ENCODE measurements at places on chromosomes 4 and X.
A peak's percentile ranks its signal among the peaks of the same experiment; 100 is the strongest.

- no peak for DNase-seq
These were observed 76.4 kb downstream of the NBDY start for GRCh38 chrX:56805399-56805798.

- no peak for DNase-seq
These were observed 181.9 kb upstream of the TRAM1L1 start for GRCh38 chr4:117267317-117267716.

- DNase-seq, result no peak
These were observed 92.7 kb downstream of the WFS1 start for GRCh38 chr4:6362243-6362885.

DNA sequence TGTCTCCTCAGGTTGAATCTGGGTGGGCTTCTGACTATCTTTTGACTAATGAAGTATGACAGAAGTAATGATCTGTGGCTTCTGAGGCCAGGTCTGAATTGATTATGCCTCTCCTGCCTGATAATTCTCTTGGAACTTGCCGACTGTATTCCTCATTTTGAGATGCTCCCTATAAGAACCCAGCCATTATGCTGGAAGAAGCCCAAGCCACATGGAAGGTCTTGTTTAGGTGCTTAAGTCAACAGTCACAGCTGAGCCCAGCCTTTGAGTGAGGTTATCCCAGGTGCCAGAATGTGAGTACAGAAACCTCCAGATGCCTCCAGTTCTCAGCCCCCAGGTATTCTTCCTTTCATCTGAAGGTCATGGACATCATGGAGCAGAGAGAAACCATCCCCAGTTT is 456.6 kb downstream of the IL15 start:
- DNase-seq, result no peak

DNA sequence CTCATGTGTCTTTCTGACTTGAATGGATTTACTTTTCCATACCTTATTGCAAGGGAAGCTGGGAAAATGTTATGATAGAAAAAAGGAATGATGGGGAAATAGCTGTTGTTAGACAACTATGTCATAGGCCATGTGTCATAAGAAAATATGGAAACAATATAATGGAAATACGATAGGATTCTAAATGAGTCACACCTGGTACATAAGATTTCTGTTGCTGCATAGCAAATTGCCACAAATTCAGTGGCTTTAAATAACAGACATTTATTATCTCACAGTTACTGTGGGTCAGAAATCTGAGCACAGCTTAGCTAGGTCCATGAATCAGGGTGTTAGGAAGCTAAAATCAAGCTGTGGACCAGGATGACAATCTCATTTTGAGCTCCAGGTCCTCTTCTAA is 44.6 kb upstream of the ANKRD50 start:
- DNase-seq, result no peak

DNA sequence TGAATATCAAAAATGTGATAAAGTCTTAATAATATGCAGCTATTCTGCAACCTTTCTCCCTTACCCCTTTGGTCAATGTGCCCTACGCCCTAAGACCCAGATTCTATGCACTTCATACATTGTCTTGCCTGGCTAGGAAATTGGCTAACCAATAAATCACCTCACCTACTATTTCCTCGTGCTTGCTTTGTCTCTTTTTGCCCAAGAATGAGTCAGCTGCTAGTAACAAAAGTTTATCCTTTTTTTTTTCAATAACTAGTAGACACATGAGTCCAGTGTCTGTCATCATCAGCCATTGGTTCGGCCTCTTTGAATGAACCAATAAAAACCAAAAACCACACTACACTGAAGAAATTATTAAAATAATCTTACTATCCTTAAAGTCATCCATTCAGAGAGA is 387.1 kb downstream of the PPP3CA start:
- DNase-seq, result no peak

DNA sequence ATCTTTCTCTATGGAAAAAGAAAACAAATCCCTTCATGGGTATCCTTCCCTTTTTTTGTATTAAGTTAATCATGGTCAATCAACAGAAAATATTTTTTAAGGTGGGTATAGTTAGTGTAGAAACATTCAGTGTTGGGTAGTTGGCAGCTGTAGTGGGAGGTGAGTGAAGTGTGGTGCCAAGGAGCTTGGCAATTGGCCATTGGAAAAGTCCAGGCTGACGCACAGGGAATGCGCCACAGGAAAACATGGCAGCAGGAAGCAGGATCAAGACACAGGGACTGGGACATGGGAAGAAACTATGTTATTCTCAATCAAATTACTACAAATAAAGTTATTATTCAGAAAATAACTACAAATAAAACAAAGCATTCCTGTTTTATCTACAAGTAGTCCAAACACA is 20.0 kb downstream of the PALLD start:
- no peak for DNase-seq

DNA sequence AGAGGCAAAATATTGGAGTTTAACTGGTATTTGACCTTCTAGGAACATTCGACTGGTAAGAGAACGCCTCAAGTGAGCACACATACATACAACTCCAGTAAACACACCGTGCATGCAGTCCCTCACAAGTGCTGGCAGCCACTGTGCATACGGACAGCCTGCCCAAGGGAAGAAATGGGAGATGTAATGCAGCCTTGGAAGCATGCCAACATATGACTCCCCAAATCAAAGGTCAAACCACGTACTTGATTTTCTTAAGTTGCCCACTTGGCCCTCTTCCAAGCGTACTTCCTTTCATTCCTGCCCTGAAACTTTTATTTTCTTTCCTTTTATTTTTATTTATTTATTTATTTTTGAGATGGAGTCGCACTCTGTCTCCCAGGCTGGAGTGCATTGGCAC is 206.6 kb downstream of the SPRY1 start:
- no peak for DNase-seq

DNA sequence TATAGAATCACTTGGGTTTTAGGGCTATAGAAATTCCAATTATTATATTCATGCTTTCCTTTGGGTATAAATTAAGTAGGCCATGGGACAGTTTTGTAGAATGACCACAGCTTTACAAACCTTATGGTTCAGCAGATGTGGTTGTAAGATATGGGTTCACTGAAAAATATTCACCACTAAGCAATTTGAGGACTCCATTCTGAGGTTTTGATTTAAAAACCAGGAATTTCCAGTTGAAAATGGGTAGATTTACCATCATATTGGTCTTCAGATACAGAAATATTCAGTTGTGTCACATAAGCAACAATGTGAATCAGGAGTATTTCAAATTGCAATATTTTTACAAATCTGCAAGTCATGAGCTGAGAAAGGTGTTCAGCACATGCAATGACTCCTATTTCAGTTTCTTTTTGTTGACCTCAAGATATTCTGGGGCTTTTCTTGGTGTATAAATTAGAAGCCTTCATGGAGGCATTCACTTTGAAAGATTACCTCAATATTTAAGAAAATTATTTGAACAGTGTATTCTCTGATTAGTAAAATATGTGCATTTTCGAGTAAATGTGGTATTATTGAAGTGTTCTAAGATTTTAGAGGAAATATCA is 218.4 kb upstream of the HCCS start:
- DNase-seq, result no peak

DNA sequence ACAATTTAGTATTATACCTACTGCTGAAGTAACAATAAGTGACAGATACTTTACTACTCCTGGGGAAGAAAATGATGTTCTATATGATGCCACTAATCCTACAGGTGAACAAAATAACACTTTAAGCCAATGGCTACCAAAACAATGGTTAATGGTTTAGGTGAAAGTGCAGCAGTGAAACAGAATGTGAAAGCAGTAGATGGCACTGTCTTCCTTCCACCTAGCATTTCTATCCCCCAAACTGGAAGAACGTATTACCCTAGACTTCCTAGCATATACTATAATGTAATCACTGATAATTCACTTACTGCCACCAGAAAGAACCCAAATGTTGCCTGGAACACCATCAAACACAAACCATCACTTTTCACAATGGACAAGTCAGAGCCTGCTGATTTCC is 18.9 kb upstream of the CABS1 start:
- no peak for DNase-seq

- DNase-seq, result no peak
These were observed 210.7 kb upstream of the IGFBP7 start for GRCh38 chr4:57320849-57321248.

DNA sequence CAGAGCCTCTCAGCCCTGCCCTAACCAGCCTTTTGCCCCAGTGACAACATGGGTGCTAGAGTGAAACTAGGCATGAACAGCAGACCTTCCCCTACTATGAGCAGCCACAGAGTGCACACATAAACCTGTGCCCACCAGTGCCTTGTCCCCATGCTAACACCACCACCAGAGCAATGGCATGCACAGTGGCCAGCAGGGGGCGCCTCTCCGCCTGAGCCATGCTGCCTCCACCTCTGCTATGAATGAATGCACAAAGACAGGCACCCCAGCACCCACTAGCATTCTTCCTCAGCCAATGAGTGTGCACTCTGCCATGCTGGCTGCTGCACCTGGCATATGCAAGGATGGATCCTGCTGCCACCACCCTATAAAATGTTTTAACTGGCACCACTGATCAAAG is 286.9 kb upstream of the FGF16 start:
- DNase-seq, result no peak

GRCh38 chr4:159353422-159354116 is 250.7 kb downstream of the RAPGEF2 start:
- DNase-seq, result no peak

DNA sequence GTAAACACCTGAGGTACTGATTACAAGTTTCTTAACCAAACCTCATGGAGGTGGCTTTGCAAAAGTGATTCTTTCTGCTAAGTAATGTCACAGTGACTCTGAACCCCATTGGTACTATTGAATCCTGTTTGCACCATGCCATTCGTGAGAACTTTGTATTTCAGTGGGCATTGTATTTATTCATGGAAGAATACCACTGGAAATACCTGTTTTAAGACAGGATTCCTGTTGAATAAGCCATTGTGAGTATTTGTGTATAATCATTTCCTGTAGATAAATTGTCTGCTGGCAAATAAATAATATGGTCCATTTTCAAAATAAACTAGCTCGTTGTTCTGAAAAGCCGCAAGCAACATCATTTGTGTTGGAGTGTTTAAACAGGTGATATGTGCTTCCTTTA is 136.4 kb upstream of the GUCY1A1 start:
- DNase-seq, result peak; percentile 37

- DNase-seq, result no peak
These were observed 55.6 kb downstream of the RTL9 start for GRCh38 chrX:110414273-110414672.

DNA sequence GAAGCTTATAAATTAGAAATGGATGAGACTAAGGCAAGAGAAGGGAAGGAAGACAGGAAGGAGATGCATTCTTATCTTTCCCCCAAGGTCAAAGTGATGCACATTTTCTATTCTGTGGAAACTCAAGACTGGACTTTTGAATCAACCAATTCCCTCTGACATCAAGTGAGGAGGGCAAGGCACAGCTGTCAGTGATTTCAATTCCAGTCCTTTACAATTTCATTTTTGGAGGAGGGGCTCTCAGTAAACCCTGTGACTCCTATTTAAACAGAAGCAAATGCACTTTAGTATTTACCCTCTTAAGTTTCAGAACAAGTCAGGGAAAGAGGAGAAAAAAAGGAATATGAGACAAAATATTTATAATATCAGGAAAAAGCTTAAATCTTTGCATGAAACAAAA is 134.0 kb downstream of the MGST2 start:
- DNase-seq, result no peak

- DNase-seq, result peak; percentile 76
These were observed 114.9 kb upstream of the TEX13D start for GRCh38 chrX:124217304-124218251.

DNA sequence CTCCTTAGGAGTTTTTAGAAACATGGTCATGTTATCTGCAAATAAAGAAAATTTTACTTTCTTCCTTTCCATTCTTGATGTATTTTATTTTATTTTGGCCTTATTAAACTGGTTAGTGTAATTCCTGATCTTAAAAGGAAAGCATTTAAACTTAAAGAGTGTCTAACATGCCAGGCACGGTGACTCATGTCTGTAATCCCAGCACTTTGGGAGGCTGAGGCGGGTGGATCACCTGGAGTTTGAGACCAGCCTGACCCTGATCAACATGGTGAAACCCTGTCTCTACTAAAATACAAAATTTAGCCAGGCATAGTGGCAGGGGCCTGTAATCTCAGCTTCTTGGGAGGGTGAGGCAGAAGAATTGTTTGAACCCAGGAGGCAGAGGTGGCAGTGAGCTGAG is 281.3 kb downstream of the PTTG2 start:
- no peak for DNase-seq

- no peak for DNase-seq
These were observed 495.2 kb downstream of the PDGFC start for GRCh38 chr4:156476359-156476758.

- no peak for DNase-seq
These were observed 793 bp downstream of the GRIA3 start for GRCh38 chrX:123184866-123185276.

- no peak for DNase-seq
These were observed 132.1 kb downstream of the DIPK2B start for GRCh38 chrX:45068569-45068968.

- DNase-seq, result no peak
These were observed 220.9 kb upstream of the SFRP2 start for GRCh38 chr4:154009788-154010187.

DNA sequence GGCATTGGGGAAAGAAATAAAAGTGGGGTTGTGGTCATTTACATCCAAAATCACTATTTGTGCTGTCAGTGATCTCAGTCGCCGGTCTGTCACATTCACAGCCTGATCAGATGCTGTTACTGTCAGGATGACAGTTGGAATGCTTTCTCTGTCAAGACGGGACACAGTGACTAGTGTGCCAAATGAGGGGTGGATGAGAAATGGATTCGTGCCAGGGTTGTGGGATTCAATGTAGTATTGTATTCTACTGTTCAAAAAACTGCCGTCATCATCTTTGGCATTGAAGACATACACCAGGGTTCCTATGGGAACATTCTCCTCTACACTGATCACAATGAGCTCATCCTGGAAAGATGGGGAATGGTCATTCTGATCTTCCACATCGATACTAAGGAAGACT is 171.1 kb downstream of the DCHS2 start:
- DNase-seq, result no peak

DNA sequence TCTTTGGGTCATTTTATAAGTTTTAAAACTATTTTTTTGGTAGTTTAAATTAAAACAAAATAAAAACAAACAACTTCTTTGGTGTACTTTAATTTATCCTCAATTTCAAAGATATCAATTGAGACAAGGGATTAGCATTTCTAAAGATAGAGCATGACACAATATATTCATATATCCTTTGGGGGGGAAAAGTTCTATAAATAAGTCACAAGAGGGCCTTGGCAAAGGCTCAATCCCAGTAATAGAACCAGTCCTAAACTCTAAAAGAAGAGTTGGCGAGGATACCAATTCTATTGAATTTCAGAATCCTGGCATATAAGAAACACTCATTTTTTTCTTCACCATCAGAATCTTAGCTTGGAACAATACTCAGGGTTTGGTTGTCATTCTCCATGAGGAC is 89.7 kb downstream of the COL4A6 start:
- no peak for DNase-seq

DNA sequence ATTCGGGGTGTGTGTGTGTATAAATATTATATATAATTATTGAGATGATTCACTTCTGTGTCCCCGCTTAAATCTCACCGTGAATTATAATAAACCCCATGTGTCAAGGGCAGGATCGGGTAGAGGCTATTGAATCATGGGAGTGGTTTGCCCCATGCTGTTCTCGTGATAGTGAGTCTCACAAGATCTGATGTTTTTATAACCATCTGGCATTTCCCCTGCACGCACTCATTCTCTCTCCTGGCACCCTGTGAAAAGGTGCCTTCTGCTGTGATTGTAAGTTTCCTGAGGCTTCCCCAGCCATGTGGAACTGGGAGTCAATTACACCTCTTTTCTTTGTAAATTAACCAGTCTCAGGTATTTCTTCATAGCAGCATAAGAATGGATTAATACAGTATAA is 851.4 kb upstream of the AGA start:
- no peak for DNase-seq
